Right lobe of liver (tissue), 6 donors: ENCODE measurements at places on chromosomes 5 and 9.

- DNase-seq, result no peak
Observed at GRCh38 chr5:153718713-153719112, 228.2 kb downstream of the GRIA1 start.

- no peak for DNase-seq
Observed at GRCh38 chr5:16265141-16265540, 85.5 kb upstream of the MARCHF11 start.

GRCh38 chr5:10527281-10527950 is 36.5 kb upstream of the ANKRD33B start:
- DNase-seq, result no peak

DNA sequence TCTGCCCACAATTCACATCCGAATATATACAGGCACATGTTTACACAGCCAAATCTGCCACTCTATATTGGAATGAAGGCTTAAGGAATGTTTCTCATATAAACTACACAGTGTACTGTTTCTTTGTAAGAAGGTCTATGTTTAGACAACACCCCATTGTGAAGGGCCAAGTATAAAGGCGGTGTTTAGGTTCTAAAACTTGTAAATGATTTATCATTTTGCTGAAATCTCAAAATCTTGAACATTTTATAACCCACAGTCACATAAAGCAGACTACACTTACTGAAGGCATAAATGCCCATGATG is 94.0 kb downstream of the ZNF608 start:
- DNase-seq, result no peak

DNA sequence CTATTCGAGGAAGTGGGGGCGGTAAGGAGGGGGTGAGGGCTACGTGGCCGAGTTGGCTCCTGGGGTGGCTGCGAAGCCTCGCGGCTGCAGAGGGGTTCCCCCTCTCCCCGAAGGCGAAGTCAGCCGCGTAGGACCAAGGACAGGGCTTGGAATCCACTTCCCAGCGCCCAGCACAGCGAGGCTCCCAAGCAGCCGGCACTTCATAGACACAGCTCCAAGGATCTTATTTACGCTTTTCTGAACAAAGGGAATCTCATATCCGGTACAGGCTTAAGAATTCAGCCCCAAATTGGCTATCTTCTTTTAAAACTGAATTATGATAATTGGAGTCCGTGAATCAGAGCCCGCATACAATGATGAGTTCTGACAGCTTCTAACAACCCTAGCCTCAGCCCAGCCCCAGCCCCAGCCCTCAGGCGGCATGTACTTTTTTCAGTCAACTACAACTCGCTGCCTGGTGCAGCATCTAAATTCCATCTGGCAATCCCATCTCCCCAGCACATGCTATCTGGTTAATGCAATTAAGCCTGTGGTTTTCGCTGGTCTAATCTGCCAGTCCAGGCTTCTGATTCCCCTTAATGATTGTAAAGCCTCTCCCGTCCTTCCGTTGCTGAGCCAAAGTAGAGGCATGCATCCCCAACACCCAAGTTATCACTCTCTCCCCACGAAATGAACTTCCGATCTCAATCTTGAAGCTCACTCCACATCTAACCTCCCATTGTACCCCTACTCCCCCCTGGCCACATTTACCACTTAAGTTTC is 1.0 kb downstream of the ELAVL2 start:
- DNase-seq, result no peak
